Posterior vena cava (tissue), 2 donors: ENCODE measurements at places on chromosomes 7 and 10. TPM values are rescaled to one million over a fixed set of nuclear protein-coding genes. Genes with fewer than 3 reads are reported as not detected.

The ANKRD1 gene
- total RNA-seq = 43.7 TPM

The GLI3 gene
- 24.8 TPM for total RNA-seq

The ANKRD30A gene
- total RNA-seq = not detected

The ITGB8 gene
- total RNA-seq = 12.8 TPM

The GRID1 gene
- 4.4 TPM for total RNA-seq

The TMEM184A gene
- not detected for total RNA-seq

The TMEM176A gene
- 70.7 TPM for total RNA-seq

The MYL10 gene
- total RNA-seq = not detected

The TRIM50 gene
- not detected for total RNA-seq

The C1QL3 gene
- not detected for total RNA-seq

The DOCK1 gene
- total RNA-seq = 50.8 TPM

The SLC16A12 gene
- total RNA-seq = 0.51 TPM

The UCN3 gene
- total RNA-seq = not detected

The ARHGAP21 gene
- 121 TPM for total RNA-seq
